Activated CD8-positive, alpha-beta memory T cell treated with anti-CD3 and anti-CD28 coated beads, Interleukin-2, amount 10 ng/mL, durations not matched to agents 7 days and 5 days (primary cell): ENCODE measurements at places on chromosomes 11 and 22.

DNA sequence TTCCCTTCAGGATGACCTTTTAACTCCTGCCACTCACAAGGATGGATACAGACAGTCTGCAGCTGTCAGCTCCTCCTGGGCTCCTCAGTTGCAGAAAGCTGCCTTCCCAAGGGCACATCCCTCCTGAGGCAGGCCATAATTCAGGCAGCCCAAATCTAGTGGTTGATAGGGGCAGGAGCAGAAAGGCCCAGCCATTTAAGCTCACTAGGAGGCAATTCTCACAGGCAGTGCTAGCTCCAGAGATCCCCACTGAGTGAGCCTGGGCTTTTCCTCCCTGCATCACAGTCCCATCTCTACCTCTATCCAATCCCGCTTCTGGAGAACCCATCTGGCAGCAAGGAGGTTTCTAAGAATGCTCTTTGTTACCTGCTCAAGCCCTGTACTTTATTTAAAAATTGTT lies 200.6 kb downstream of the ARHGAP42 start:
- DNase-seq: no peak

DNA sequence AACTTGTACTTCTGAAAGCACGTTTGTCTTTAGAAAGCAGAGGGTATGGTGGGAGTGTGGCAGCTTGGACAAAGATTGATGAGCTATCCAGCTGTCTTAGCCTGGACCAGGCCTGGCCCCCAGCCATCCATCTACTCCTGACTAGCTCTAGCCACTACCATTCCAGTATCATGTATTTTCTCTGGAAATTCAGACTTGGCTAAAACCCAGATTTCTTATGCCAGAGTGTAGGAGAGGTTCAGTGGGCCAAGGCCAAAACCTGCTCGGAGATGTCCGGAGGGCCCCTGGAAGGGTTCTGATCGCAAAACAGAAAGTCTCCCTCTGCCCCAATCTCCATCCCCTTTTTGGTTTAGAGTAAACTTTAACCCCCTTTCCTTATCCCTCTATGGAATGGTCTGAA lies 24.8 kb upstream of the MTCH2 start:
- no peak for DNase-seq

- DNase-seq: no peak
These were observed 565 bp downstream of the GAS2L1 start for GRCh38 chr22:29306835-29307595.

DNA sequence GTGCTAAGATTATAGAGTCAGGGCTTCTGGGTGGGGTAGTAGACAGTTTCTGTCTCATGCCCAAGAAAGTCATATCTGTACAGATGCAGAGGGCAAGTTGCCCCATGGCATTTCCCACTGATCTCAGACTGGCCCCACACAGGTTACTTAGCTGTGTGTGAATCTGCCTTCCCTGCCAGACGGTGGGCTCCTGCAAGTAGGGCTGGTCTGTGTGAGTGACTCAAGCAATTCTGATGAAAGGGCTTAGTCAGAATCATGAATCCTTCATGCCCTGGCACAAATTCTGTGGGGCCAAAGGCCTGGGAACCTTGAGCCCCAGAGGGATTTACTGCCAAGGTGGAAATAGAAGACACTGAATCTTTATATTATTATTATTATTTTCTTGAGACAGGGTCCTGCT lies 30.4 kb downstream of the USH1C start:
- no peak for DNase-seq

GRCh38 chr11:27701355-27702105 lies 1.3 kb upstream of the BDNF start:
- no peak for DNase-seq

DNA sequence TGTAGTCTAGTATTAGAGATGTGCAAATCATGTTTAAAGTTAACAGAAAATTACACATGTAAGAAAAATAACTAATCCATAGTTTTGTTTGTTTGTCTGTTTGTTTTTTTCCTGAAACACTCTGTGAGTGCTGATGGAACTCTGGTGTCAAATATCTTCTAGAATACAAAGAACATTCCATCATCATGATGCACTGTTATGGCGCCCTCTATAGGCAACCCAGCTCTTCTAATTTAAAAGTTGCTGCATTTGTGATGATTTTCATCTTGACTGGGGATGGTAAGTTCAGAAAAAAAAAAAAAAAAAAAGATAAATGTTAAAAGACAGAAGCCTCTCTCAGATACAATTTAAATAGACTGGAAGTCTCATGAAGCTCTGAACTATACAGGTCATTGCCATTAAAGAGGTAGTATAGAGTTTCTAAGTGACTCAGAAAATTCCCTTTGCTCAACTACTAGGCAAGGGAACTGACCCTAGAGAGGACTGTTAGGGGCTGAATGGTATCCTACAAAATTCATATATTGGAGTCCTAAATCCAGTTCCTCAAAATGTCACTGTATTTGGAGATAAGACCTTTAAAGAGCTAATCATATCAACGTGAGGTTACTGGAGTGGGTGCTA lies 597.2 kb upstream of the ANO3 start:
- DNase-seq: no peak

DNA sequence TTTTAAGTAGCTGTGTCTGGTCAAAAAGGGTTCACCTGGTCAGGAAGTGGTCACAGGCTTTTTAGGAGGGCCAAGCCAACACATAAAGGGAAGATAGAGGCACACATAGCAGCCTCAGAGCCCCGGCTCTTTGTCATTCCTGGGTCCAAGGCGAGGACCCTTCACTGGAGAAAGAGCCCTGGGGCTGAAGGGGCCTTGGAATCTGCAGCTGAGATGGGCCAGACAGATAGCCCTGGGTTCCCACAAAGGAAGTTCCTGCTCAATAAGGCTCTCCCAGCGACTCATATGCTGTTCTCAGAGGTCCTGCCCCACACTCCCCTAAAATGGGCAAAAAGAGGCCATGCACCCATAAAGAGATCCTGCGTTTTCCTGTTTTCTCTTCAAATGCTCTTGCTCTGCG lies 77.7 kb downstream of the LINC01488 start:
- DNase-seq: no peak

DNA sequence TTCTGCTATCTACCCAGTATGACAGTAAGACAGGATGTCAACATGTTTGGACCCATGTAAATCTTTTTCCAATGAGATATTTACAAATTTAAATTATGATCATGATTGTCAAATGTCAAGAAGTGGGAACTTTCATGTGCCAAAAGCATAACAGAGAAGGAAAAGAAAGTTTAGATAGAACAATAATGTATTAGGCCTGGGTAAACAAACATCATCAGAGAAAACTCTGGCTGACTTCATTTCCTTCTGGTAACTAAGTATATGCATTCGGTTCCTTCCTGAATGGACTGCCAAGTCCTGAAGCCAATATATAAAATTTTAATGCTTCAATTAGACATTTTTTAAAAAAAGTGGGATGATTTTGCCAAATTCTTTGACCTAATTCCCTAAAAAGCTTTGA lies 16.5 kb downstream of the RNF141 start:
- no peak for DNase-seq

DNA sequence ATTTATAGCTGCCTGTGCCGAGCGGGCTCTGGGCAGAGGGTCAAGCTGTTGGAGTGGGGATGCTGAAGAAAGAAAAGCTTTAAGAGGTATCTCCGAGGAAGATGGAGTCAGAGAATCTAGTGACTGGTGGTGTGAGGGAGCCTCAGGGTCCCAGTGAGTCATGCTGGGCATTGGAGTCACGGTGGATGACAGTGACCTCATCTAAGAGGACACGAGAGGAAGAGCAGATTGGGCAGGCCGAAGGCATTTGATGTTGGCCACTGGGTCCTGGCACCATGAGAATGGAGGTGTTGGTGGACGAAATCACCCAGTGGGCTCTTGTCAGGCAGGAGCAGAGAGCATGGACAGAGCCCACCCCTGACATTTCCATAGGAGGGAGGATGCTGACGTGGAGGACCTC lies 68.4 kb downstream of the TBC1D22A start:
- no peak for DNase-seq
